Tongue (tissue), 3 donors: ENCODE measurements at places on chromosomes 3 and 15. TPM values are rescaled to one million over a fixed set of nuclear protein-coding genes. Genes with fewer than 3 reads are reported as not detected.

DNA sequence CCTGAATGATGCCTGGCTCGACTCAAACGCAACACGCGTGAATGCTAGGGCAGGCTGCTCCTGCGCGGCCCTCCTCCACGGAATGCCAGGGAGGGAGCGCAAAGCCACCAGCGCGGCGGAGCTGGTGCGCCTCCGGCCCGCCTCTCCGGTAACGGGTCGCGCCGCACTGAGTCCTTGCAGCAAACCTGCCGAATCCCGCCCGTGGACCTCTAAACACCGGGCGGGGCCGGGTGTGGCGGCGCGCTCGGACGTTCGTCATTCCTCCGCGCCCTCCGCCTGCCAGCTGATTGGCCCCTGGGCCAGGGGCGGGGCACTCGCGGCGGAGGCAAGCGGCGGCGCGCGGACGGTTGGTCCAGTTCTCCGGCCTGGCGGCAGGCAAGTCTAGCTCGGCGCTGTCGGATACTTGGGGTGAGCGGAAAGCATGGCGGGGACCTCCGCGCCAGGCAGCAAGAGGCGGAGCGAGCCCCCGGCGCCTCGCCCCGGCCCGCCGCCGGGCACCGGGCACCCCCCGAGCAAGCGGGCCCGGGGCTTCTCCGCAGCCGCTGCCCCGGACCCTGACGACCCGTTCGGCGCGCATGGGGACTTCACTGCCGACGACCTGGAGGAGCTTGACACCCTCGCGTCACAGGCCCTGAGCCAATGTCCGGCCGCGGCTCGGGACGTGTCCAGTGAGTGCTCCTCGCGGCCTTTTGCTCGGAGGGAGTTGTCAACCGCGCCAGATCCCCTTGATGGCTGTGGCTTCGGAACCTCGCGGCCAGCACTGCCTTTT lies at the start of gene ATRIP:
TSS of gene ATRIP (plus strand) at position 313 of the 769 bp plus-strand sequence. CDS start at position 422, 109 bp downstream.
- DNase-seq: peak; percentile 94

DNA sequence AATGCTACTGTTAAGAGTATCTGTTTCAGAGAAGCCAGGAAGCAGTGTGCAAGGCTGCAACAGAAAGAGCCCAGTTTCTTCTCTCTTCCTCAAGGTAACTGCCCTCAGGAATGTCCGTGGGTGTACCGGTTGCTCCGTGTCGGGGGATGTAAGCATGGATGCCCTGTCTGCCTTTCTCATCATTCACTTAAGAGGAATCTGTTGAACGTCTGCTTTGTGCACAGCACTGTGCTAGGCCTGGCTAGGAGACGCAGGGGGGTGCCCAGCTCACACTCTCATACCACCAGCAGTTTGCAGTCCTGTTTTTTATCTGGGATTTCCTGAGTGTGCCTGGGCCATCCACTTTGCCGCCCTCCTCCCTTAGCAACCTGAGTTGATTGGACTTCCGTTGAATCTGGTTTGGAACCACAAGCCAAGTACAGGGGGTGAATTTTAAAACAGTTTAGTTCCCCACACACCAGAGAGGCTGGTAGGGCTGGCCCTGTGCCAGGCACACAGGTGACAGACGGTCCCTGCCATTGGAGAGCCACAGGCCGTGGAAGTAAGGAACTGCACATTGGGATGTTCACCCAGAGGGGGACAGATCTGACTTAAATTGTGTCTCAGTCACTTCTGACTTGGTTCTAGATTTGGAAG lies 11.2 kb downstream of the BOC start:
- no peak for DNase-seq

CBLB gene
- 59.4 TPM for total RNA-seq

DNA sequence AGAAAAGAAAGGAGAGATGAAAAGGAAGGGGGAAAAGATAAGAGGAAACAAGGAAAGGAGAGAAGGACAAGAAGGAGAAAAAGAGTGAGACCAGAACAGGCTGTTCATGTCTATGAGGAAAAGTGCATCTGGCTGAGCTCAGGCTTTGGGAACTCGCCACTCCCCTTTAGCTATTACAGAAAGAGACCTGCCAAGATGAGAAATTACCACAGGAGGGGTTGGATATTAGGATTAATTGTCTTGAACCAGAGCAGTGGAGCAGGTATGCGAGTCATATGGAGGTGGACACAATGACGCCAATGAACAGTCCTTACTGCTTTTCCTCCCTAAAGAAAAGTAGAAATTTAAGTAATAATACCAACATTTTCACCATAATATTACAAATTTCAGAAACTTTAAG lies 577.0 kb upstream of the ARRDC4 start:
- no peak for DNase-seq

DNA sequence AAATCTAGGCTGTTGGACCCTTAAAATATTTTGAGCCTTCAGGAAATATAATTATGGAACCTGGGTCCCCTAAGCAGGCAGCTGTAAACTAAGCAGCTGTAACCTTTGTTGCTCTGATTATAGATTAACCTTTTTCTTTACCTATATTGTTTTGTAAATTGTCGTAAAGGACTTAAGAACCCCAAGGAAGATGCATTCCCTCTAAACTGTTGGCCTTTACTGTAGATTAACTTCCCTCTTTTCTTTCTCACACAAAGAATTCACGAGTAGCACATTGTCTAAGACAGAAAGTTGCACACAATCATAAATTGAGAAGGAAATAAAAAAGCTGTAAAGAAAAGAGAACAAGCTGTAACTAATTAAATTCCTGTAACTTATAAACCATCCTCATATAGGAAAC lies 877.3 kb downstream of the ROBO2 start:
- DNase-seq: no peak

DNA sequence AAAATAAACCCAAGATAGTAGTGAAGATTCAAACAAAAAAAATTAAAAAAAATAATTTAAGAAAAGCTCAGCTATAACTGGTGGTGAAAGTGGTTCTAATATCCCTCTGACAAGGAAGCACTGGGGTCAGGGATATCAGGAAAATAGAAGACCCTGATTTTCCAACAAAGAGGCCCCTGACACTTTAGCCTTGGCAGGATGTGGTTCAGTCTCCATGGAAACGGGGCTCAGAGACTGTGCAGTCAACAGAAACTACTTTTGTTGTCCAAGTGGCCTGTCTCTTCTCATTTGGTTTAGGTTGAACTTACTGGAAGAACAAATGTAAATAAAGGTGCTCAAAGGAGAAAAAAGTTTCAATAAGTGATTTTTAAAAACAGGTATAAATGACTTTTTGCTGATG lies 27.2 kb downstream of the INTS14 start:
- DNase-seq: peak; percentile 36
